Activated effector memory CD4-positive, alpha-beta T cell treated with anti-CD3 and anti-CD28 coated beads, Interleukin-2, amount 50 U/mL, for 16 hours (primary cell): ENCODE measurements at places on chromosomes 13 and 19.

GRCh38 chr13:103178986-103179943, 113.0 kb upstream of the SLC10A2 start:
- DNase-seq = no peak

GRCh38 chr19:18104793-18105131, 7.2 kb downstream of the MAST3 start:
- DNase-seq = no peak

GRCh38 chr13:23655321-23655720, 85.1 kb downstream of the TNFRSF19 start:
- DNase-seq = no peak

- DNase-seq = no peak
Measured at GRCh38 chr13:101817898-101818297, 365.4 kb downstream of the ITGBL1 start.

DNA sequence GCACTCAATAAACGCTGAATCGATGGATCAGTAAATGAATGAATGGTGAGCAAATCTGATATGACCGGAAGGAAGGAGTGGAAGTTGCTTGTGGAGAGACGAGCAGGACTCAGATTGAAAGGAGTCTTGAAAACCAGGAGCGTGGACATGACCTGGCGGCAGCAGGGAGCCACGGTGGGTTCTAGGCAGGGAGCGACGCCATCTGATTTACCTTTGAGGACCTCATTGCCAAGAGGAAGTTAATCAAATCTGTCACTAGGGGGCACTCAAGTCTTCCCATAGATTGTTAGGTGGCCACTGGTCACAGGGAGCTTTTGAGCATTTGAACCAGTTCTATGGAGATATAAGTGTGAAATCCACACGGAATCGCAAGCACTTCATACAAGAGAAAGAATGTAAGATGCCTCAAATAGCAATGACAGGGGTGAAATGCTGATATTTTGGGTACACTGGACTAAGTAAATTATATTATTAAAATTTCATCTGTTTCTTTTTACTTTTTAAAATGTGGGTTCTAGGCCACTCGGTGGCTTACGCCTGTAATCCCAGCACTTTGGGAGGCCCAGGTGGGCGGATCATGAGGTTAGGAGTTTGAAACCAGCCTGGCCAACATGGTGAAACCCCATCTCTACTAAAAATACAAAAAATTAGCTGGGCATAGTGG, 9.2 kb upstream of the FBN3 start:
- peak; percentile 67 for DNase-seq

GRCh38 chr13:108477376-108477775, 152.0 kb upstream of the MYO16 start:
- no peak for DNase-seq

- DNase-seq = peak; percentile 31
Measured at GRCh38 chr19:2587001-2587719, 111.2 kb downstream of the GADD45B start.

DNA sequence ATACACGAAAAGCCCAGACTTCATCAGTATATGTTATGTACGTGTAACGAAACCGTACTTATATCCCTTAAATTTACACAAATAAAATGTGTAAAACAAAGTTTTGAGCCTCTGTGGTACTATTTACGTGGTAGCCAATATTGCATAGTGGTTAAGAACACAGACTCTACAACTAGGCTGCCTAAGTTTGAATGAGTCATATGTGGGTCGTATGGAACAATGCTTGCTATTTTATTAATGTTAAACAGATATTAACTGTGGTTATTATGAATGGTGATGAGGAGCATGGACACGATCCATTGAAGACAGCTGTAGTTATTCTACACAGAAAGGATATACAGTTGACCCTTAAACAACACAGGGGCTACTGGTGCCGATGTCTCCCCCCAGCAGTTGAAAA, 42.5 kb downstream of the DPY19L3 start:
- DNase-seq = no peak

DNA sequence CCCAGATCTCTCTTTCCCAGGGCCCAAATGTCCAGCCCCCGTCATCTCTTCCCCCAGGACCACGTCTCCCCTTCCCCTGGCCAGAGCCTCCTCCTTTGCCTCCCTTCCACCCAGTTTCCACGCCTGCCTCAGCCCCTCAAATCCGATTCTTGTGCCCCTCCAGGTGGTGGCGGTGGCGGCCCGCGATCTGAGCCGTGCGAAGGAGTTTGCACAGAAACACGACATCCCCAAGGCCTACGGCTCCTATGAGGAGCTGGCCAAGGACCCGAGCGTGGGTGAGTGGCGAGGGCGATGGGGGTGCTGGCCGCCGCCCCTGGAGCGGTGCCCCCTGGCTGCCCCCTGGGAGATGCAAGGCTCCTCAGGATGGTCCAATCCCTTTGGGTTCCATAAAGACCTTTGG, 1.3 kb downstream of the DHDH start:
- no peak for DNase-seq

DNA sequence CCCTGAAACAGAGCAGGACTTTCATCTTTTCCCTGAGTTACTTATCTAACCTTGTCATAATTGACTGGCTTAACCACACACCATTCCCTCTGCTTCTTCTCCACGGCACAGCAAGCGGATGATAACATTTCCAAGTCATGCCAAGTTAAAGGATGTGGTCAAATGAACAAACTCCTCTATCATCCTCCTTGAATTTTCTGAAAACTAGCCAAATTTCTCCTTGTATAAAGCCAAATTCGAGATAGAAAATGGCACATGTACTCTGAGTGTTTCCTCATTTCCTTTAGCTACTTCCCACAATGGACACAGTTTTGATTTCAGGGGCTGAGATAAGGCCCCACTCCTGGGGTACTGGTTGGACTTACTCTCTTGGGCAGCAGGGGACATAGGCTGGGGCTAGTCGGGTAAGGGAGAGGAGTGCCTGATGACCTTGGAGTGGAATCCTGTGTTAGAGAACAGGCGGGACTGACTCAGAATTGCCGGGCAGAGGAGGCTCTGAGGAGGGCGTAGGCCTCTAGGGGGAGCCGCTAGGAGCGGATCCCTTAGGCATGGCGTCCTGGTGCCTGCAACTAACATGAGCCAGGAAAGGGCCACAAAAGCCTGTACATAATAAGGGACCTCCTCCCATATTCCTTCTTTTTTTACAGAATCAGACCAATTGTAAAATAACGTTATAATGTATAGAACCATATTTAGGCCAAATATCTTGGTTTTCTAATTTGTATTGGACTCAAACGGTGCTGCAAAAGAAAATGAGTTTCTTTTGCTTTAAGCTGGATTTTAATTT, 20.3 kb upstream of the TMTC4 start:
- DNase-seq = no peak

DNA sequence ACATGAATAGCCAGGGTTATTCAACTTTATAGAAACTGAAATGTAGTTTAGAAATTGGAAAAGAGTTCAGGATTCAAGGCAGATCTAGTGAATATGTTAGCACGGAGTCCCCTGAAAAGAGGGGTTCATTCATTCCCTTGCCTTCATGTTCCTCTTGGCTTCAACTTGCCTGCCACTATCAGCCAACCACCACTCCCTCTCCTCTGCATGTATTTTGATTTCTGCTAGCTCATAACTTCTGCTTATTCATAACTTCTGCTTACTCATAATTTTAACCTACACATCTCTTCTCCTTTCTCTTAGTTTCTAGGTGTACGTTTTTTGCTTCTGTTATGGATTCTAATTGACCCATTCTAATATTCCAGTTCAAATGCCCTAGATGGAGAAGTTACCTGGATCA, 5.5 kb upstream of the SERTM1 start:
- no peak for DNase-seq

- DNase-seq = no peak
Measured at GRCh38 chr19:35693422-35693821, 10.9 kb upstream of the ZBTB32 start.

- DNase-seq = peak; percentile 70
Measured at GRCh38 chr19:47232422-47233211, 1.6 kb upstream of the BBC3 start.

GRCh38 chr13:71309905-71310304, 557.1 kb downstream of the DACH1 start:
- DNase-seq = no peak

DNA sequence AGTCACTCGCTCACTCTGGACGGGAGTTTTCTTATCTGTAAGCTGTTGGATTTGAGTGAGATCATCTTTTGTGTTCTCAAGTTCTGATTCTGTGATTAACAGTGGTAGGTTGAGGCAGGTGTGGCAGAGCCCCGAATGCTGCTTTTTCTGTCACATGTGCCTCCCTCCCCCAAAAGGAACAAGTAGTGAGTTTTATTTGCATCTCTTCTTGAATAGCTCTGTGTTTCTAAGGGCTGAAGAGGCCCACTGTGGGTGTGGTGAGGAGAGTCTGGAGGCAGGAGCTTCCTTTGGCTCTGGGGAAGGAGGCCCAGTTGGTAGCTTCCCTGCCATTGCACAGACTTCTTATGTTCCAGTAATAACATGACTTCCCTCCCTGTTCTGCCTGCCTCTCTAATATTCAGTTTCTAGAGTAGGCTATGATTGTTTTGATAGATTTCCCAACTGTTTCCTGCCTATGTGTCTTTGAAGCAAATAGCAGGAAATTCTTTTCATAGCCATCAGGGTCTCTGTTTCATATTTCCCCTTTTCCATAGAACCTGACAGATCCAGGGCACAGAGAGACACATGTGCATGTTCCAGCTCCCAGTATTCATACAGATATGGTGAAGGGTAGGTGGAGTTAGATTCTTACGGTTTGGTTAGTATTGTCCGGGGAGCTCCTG, 23.9 kb upstream of the CXCL17 start:
- no peak for DNase-seq

- no peak for DNase-seq
Measured at GRCh38 chr19:45636902-45637301, 2.3 kb downstream of the EML2 start.

DNA sequence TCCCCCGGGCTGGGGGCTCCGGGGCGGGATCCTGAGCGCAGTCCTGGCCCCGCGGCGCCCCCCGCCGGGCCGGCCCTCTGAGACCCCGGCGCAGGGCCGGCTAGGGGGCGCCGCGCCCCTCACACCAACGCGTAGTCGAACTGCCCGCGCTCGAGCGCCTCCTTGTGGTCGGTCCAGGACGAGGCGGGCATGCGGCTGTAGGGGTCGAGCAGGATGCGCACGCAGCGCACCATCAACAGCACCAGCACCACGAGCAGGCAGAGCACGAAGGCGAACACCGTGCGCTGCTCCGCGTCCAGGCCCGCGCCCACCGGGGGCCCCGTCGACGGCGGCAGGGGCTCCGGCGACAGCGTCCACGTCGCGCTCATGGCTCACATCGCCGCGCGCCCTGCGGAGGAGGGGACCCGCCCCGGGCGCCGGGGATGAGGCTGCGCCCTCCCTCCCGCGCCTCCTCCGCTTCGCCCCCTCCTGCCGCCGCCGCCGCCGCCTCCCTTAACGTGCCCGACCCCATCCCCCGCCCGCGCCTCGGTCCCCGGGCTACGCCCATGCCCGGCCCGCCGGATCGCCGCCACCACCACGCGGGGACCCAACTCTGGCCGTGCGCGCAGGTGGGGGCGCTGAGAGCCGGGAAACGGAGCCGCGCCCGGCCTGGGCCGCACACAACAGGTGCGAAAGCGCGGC, 624 bp downstream of the CTXN1 start:
- DNase-seq = peak; percentile 91

GRCh38 chr19:3094601-3095440, 659 bp downstream of the GNA11 start:
- peak; percentile 67 for DNase-seq

GRCh38 chr19:46862503-46862834, 1.7 kb downstream of the ARHGAP35 start:
- no peak for DNase-seq

GRCh38 chr19:38047049-38047438, 140.0 kb downstream of the SIPA1L3 start:
- no peak for DNase-seq

- DNase-seq = peak; percentile 86
Measured at GRCh38 chr19:16771618-16772017, 52.0 kb downstream of the NWD1 start.

DNA sequence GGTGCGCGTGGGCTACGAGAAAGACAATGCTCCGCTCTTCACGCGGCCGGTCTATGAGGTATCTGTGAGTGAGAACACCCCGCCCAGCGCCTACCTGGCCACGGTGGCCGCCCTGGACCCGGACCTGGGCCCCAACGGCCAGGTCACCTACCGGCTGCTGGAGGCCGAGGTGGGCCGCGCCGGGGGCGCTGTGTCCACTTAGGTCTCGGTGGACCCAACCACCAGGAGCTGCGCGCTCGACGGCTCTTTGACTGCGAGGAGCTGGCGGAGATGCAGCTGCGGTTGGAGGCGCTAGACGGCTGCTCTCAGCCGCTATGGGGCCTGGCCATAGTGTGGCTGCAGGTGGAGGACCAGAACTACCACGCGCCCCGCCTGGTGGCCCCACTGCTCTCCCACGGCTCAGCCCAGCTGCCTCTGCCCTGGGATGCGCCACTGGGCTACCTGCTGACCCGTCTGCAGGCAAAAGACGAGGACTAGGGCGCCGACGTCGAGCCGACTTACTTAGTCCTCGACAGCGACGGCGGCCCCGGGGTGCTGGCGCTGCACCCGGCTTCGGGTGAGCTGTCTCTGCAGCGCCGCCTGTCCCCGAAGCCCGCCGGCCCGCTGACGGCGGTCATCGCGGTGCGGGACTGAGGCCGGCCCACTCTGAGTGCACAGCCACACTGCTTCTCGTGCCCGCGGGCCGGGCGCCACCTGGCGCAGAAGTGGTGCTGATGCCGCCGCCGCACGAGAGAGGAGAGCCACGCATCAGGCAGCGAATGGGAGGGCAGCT, 173.0 kb downstream of the OLFM4 start:
- DNase-seq = no peak

- DNase-seq = no peak
Measured at GRCh38 chr13:72415817-72416216, 311.6 kb downstream of the MZT1 start.

DNA sequence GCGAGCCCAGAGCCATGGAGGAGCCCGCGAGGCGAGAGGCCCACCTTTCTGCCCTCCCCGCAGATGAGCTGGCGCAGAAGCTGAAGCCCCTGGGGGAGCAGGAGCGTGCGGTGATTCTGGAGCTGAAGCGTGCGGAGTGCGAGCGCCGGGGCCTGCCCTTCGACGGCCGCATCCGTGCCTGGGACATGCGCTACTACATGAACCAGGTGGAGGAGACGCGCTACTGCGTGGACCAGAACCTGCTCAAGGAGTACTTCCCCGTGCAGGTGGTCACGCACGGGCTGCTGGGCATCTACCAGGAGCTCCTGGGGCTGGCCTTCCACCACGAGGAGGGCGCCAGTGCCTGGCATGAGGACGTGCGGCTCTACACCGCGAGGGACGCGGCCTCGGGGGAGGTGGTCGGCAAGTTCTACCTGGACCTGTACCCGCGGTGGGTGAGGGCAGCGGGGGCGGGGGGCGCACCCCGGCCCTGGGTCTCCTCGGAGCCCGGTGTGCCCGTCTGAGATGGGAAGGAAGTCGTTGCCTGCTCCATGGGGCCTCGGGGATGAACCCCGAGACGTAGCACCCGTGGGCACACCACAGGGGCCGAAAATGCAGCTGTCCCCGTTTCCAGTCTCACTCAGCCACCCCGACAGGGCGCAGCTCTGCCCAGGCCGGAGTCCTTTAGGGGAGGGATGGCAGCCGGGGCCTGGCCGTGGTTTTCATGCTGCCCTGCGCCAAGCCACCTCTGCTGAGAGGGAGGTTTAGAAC, 12.1 kb upstream of the ZNF554 start:
- no peak for DNase-seq
